ENCODE measurements at places on chromosomes 5 and 9.

DNA sequence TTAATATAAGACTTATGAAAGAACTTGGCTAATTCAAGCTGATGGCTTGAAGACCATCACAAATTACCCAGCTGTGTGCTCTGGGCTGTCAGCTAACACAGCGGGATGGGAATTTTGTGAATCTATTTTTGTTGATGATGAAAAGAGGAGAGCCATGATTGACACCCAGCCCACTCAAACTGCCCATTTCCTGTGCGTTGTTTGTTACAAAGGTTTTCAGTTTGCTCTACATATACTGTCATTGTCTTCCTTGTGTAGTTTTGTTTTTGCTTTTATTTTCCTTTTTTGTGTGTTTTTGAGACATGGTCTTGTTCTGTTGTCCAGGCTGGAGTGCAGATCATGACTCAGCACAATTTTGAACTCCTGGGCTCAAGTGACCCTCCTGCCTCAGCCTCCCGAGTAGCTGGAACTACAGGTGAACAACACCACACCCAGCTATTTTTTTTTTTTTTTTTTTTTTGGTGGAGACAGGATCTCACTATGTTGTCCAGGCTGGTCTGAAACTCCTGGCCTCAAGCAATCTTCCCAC lies 400.3 kb downstream of the ICE1 start:
- no peak for DNase-seq

DNA sequence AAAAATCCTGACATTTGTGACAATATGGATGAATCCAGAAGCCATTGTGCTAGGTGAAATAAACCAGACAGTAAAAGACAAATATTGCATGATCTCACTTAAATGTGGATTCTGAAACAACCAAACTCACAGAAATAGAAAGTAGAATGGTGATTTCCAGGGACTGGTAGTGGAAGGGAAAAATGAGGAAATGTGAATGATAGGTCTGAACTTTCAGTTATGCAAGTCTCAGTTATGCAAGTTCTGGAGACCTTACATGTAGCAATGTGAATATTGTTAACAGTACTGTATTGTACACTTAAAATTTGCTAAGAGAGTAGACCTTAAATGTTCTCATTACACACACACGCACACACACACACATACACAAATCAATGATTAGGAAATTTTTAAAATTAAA lies 84.9 kb downstream of the SLCO4C1 start:
- DNase-seq, result no peak

DNA sequence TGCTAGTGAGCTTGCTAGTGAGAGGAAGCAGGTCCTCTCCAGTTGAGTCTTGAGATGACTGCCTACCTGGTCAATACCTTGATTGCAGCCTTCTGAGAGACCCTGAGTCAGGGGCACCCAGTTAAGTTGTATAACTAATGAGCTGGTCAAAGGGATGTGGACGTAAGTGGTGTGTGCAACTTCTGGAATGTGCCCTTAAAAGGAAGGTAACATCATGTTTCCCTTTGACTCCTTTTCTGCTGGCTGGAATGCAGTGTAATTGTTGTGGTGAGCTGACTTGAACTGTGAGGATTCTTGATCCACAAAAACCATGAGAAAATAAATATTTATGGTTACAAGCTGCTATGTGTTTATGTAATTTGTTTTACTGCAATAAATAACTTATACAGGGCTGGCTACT lies 2.4 kb upstream of the SNX2 start:
- DNase-seq, result no peak

GRCh38 chr9:127690735-127691134 lies 16.1 kb upstream of the CFAP157 start:
- no peak for DNase-seq

GRCh38 chr9:18626046-18626698 lies 152.2 kb downstream of the ADAMTSL1 start:
- no peak for DNase-seq

DNA sequence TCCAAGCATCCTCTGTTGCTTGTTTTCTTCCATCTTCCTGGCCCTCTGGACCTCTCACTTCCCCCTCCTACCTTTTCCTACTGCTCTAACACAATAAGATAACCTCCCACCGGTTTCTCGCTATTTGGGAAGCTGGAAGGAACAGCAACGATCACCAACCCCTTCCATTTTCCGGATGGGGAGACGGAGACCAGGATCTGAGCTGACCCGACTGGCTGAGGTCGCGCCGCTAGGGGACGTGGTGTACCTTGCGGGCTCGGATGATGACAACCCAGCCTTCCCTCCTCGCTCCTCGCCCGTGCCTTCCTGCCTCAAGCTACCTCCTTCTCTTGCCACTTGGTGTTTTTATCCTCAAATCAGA lies 1.9 kb downstream of the LPAR1 start:
- no peak for DNase-seq

GRCh38 chr5:2093859-2094615 lies 211.3 kb upstream of the IRX4 start:
- no peak for DNase-seq

DNA sequence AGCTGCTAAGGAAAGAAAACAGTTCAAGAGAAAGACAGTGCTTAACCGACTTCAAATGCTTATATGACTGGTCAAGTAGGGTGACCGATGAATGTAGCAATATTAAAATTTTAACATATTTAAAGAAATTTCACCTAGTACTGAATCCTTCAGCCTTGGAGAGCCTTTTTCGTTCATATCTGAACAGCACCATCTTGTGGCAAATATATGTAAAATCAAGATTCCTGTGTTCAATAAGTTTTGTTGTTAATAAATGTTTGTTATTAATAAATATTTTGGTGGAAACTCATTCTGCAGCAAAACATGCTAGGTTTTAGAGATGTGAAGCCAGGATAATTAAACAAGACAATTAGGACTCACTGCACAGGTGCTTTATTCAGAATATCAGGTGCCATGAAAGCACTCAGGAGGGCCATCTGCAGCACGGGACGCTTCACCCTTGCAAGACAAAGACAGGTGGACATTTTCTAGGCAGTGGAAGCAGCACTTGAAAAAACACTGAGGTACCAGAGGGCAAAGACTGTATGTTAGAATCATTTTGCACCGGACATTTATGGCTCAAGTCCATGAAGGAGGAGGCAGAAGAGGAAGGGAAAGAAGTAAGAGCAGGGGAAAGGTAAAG lies 15.6 kb downstream of the TICAM2 start:
- DNase-seq, result no peak

DNA sequence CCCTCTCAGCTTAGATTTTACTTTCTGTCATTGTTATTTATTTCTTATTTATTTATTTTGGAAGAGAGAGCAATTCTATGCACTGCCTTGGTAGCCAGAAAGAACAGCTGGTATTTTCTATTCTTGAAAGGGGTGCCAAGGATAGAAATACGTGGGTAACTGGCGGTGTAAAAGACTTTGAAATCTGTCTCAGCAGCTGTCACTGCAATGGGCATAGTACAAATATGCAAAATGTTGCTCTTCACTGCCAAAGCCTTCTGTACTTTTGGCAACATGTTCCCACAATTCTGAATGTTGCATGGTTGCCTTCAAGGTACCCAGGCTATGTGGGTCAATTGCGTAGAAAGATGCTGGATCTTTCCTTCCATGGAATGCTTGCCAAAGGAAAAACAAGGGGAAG lies 230.2 kb upstream of the EDIL3 start:
- no peak for DNase-seq

DNA sequence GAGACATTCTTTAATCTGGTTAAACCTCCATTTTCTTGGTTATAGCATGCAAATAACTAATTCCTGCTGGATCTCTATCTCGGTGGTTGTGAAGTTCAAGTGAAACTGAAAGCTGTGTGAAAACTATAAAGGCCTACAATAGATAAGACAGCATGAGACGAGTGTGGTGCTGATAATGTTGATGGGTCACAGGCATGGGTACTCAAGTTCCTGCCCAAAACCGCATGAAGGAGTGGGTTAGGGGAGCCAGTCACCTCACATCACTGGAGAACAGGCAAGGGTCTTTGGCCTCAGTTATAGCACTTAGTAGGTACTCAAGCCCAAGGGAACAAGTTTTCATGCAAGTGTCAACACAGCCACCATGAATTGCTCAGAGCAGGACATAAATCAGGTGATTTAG lies 16.7 kb downstream of the HMHB1 start:
- DNase-seq, result peak; percentile 24

DNA sequence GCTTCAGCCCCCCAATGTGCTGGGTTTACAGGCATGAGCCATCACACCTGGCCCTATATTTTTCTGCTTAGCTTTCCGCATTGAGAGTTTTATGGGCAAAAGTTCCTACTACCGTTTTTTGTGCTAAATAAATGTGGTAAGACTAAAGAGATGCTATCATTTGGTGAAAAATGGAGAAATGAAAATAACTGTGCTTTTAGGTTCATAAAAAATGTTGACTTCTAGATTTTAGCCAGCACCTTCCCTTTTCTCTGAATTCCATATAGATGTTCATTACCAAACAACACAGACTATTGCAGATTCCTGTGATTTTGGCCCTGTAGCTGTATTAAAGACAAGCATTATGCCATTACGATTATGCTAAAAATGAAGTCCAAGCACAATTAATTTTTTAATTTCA lies 72.0 kb upstream of the CTSL start:
- DNase-seq, result no peak

DNA sequence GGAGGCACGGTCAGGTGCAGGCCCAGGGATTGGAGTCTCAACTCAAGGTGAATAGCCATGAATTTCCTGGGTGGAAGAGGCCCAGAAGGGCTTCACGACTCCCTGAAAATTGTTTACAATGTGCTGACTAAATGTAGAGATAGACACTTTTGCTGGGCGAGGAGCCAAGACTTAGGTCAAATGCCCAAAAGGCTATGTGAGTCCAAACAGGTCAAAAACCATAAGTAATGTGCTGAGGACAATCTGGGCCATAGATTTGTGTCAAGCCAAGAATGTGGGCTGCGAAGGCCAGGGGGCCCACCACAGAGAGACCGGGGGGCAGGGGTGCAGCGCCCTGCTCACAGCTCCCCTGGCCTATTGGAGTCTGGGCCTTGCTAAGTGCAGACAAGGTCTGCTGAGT lies 197.8 kb downstream of the HSPA4 start:
- no peak for DNase-seq

All from activated CD4-positive, alpha-beta memory T cell treated with anti-CD3 and anti-CD28 coated beads for 36 hours (primary cell).